ENCODE measurements at places on chromosomes 3 and 15.
A peak's percentile ranks its signal among the peaks of the same experiment; 100 is the strongest.

DNA sequence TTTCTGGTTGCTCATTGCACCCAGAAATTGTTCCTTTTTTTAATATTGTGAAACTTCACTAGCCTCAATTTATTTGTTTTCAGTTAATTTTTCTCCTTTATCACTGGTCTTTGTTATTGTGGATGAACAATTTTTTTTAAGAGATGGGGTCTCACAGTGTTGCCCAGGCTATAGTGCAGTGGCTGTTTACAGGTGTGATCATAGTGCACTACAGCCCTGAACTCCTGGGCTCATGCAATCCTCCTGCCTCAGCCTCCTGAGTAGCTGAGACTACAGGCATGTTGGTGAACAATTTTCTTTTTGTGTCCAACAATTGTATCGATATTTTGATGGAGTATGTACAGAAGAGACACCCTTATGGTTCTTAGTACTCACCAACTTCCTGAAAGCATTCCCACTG lies 26.3 kb downstream of the BLM start:
- no peak for DNase-seq

GRCh38 chr3:194072691-194073279 lies 63.2 kb upstream of the HES1 start:
- DNase-seq = no peak

GRCh38 chr3:118818386-118818785 lies 216.3 kb downstream of the IGSF11 start:
- DNase-seq = peak; percentile 49

DNA sequence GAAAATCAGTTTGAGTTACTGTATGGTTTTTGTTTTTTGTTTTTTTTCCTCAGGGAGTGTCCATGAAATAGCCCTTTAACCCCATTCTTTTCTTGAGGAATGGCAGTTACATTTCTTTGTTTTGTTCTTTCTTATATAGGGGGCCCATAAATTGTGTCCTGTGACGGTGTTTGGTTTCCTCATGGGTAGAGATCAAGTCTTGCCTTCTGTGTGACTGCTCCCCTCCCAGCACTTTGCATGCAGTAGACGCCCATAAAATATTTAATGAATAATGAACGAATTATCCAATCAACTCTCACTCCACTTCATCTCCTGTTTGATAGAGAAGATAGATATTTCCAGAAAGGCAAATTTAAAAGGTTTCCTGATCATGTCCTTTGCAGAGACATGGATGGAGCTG lies 78.1 kb downstream of the CADPS start:
- DNase-seq = no peak

DNA sequence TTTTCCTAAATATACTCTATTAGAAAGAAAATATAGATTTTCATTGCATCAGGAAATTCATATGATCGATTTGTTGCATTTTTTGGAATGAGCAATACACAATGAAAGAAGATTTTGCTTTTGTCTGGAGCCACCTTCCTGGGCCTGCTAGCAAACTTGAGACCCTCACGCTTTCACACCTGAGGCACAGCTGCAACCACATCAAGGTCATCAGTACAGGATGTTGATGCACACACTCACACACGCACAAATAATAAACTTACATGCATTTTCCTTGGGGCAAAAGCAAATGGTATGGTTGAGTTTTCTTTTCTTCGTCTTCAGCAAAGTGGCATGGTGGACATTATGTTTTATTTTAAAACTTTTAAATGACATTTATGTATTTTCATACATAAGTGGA lies 64.8 kb upstream of the SATB1 start:
- no peak for DNase-seq

- DNase-seq = peak; percentile 80
Observed at GRCh38 chr15:38849046-38849445, 284.4 kb upstream of the RASGRP1 start.

DNA sequence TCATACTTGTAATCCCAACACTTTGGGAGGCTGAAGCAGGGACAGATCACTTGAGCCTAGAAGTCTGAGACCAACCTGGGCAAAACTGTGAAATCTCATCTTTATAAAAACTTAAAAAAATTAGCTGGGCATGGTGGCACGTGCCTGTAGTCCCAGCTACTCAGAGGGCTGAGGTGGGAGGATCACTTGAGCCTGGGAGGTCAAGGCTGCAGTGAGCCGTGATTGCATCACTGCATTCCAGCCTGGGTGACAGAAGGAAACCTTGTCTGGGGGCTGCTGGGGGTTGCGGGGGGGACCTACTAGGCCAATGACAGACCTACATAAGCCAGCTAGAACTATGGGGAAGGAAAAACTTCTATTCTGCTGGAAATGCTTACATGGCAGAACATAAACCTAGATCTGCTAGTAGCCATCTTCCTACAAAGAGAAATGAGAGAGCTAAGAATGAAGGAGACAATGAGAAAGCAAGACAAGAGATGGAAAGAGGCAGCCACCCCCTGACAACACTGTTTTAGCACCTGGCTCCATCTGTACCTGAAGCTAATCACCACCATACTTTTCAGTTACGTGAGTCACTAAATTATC lies 23.9 kb downstream of the FOXP1 start:
- DNase-seq = peak; percentile 39

Measured in fibroblast of skin of right biceps (primary cell).